ENCODE measurements at places on chromosomes 4 and X.

- DNase-seq, result no peak
These were observed 550.7 kb upstream of the SLIT2 start for GRCh38 chr4:19700992-19701391.

DNA sequence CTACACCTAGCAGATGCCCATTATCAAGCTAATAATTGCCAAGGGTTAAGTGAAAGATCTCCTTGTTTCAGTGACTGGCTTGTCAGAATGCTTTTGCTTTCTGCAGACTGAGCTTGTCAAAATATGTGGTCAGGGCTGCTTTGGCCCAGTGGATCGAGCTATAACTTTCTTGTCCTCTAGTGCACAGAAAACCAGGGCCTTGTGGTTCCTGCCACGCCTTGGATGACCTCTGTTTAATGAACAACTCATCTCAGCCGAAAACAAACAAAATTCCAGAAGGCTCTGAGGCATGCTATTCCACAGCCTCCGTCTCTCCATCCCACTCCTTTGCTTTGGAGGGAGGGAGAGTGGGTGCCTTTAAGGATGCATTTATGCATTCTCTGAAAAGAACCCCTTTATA is 11.3 kb downstream of the EVC start:
- DNase-seq, result no peak

DNA sequence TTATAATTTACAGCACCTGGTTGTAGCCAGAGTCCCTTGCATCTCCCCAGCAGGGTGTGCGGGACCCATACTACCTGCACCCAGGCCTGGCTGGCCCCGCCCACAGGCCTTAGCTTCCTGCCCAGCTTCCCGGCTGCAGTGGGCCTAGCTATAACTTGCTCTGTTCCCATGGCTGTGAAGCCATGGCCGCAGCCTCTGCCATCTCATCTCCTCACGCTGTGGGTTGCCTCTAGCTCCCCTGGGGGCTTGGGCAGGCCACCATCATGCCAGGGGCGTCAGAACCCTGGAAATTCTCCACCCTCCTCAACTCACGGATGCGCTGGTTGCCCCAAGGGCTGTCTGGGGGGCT is 26.1 kb upstream of the SORBS2 start:
- DNase-seq, result no peak

- DNase-seq, result no peak
These were observed 60.0 kb downstream of the FHDC1 start for GRCh38 chr4:152996111-152996571.

GRCh38 chrX:13491061-13491460 is 78.3 kb upstream of the EGFL6 start:
- DNase-seq, result no peak

DNA sequence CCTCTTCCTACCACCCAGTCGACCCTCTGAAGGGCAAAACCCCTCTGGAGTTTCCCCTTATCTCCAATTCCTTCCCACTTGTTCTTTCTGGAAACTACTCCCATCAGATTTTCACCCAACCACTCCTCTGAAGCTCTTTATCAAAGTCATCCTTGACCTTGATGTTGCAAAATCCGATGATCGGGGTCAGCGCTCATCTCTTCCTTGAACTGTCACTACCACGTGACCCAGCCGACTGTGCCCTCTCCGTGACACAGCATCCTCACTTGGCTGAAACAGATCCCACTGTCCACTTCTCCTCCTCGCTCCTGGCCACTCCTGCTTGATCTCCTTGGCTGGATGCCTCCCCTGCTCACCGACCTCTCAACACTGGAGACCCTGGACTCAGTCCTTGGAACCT is 1.1 kb downstream of the CFAP99 start:
- no peak for DNase-seq

- no peak for DNase-seq
These were observed 10.0 kb downstream of the ELMOD2 start for GRCh38 chr4:140533951-140534480.

DNA sequence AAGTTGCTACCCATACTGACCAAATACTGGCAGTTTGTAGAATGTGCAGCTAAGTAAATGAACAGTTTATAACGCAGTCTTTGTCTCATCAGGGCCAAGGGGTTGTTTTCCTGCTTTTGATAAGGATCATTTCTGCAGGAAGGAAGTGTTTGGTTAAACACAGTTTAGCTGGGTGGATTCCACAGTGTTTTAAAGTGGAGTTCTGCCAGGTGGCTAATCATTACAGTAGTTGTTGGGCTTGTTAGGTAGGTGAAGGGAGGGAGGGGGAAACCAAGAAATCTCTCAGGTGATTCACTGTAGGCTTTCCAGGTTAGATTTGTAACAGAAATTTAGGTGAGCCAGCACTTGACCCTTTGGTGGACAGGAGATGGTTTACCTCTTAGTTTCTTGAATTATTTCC is 58.1 kb downstream of the FNIP2 start:
- DNase-seq, result no peak

Data from nucleus accumbens (tissue), 56 donors.